Activated CD8-positive, alpha-beta memory T cell treated with anti-CD3 and anti-CD28 coated beads for 24 hours (primary cell): ENCODE measurements at places on chromosomes 13 and 19.

- no peak for DNase-seq
These were observed 56.7 kb downstream of the ZNF536 start for GRCh38 chr19:30428844-30429243.

DNA sequence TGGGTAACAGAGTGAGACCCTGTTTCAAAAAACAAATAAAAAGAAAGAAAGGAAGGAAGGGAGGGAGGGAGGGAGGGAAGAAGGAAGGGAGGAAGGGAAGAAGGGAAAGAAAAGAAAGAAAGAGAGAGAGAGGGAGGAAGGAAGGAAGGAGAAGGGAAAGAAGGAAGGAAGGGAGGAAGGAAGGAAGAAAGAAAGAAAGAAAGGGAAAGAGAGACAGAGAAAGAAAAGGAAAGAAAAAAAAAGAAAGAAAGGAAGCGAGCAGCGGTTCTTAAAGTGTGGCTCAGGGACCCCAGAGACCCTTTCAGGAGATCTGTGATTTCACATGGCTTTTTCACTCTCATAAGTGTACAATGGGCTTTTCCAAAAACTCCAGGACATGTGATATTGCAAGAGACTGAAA is 9.9 kb upstream of the CADM4 start:
- no peak for DNase-seq

GRCh38 chr19:28794301-28794700 is 418.6 kb downstream of the UQCRFS1 start:
- DNase-seq = no peak

- no peak for DNase-seq
These were observed 3.6 kb downstream of the FOXO1 start for GRCh38 chr13:40662866-40663265.

- no peak for DNase-seq
These were observed 5.5 kb downstream of the ZBTB7A start for GRCh38 chr19:4061178-4061682.

DNA sequence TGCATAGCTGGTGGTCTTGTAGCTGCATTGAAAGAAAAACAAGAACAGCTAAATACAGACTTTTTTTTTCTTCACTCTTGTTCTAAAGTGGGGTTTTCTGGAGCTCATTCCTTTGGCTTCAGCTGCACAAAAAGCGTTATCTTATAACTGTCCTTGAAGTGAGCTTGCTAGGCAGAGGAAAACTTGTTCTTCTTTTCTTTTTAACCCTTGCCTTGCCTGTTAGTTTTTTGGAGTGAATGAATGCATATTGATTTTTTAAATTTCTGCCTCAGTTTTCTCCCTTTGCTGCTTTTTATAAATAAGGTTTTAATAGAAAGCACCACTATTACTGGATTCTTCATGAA is 1.5 kb downstream of the ZNF765 start:
- DNase-seq = no peak

DNA sequence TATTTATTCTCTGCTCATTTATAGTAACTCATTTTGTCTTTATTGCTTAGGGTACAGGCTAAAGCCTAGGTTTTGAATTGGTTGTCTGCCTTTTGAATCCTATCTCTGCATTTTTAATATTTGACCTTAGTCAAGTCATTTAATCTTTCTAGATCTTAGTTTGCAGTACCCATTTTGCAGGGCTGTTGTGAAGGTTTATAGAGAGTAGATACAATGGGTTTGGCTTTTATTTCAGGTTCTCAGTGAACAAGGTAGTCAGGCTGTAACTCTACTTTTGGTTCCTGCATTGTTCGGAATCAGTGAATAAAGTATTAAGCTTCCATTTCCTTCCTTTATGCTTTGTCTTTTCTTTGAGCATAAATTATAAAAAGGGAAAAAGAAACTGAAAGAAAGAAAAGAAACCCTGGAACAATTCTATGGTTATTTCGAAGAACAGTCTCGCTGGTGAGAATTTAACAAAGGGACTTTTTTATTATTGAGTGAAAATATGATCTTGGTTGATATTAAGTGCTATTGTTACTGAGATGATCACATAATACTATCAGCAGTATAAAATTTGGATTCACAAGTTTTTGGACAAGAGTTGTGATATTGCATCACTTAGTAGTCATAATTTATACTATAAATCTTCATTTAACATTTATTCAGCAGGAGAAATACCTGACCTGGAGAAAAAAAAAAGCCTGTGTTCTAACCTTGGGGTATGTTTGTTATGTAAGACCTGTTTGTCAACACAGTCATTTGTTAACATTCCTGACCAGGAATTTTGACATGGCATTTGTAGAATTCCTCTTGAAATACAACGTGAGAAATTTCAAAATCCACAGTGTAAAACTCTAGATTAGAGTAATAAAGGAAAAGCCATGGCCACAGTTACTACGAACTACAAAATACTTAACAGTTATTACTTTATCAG is 91.3 kb downstream of the ZMYM2 start:
- DNase-seq = no peak

GRCh38 chr13:74027161-74027779 is 106.9 kb downstream of the KLF12 start:
- no peak for DNase-seq

GRCh38 chr13:47705185-47705584 is 295.9 kb downstream of the SUCLA2 start:
- DNase-seq = no peak

DNA sequence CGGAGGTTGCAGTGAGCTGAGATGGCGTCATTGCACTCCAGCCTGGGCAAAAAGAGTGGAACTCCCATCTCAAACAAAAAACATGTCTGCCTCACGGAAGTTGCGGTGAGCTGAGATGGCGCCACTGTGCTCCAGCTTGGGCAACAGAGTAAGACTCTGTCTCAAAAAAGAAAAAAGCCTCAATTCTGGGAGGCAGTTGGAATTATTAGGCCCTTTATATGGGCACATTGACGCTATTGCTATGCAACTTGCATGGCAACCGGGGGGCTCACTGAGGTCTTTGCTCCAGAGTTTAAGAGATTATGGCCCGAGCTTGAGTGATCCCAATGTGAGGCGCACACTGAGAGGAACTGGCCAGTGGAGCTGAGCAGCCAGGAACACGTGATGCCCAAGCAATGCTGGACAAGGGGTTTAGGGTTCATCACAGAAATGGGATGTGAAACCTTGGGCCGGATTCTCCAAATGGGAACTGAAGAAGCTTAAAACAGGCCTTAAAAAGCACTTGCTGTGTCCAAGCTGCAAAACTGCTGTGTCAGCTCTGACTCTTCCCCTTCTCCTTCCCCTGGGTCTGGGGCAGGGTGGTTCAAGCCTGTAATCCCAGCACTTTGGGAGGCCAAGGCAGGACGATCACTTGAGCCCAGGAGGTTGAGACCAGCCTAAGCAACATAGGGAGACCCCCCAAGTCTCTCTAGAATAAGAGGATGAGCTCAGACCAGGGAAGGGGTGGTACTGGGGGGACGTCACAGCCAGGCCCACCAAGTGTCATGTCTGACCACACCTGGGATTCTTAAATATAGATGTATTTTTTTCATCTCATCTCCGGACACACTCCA is 2.5 kb downstream of the FTL start:
- DNase-seq = no peak

DNA sequence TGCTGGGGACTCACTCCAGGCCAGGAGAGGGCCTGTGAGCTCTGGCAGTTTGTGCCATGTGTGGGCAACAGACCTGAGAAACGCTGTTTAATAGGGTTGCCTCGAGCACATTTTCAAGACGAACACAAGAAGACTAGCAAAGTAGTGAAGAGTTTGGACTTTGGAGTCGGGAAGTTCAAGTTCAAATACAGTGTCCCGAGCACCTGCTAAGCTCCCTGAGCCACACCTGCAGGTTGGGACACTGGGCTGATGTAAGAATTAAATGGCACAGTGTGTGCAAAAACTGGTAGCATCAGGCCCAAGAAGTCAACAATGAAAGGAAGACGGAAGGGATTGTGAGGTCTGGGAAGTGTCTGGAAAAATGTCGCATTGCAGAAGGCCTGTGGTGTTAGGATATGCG is 112.8 kb upstream of the PABPC3 start:
- no peak for DNase-seq

GRCh38 chr13:98591721-98592361 is 14.9 kb upstream of the STK24 start:
- no peak for DNase-seq

DNA sequence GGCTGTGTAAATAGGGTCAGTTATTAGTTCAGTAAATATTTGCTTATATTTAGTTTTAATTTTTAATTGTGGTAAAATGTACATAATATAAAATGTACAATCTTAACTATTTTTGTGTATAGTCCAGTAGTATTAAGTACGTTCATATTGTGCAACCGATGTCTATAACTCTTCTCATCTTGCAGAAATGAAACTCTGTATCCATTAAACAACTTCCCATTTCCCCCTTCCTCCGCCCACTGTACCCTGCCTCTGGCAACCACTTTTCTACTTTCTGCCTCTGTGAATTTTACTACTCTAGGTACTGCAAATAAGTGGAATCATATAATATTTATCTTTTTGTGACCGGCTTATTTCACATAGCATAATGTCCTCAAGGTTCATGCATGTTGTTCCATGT is 24.4 kb downstream of the UBAC2 start:
- DNase-seq = no peak

DNA sequence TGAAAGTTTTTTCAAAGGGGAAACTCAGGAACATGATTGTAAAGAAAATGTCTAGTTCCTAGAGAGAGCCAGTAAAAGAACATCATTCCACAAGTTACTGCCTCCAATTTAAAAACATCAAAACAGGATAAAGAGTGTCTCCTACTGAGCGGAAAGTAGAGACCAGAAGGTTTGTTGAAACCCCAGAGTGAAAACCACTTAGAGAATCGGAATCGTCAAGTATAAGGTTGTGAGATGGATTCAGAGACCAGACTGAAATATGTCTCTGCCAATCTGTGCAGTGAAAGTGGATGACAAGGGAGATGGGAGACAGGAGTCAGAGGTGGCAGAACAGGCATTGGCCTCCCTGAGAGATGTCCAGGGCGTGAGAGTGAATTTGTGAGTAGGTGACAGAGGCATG is 133.4 kb downstream of the GPC6 start:
- DNase-seq = no peak

DNA sequence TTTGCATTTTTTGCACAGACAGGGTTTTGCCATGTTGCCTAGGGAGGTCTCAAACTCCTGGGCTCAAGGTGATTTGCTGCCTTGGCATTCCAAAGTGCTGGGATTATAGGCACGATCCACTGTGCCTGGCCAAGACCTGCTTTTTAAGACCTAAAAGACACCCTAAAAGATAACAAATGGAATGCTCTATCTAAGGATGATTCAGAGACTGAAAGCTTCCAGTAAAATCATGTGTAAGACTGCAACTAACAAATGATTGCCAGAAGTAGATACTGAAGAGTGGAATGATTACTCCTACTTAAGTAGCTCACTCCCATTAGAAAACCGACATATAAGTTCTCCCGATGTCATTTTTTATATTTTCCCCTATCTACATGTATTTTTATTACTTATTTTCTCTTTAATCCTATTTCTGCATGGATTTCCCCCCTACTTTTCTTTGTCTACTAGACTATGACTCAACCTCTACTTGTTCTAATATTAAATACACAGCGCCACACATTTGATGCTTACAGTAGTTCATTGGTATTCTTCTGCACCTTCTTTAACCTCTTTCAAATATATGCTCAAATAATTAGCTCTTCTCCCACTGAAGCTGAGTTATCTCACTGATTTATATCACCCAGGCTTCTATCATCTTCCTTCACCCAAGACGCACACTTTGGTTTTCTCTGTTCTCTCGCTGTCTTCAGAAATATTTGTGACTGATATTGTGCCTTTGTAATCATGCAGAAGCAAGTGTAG is 32.2 kb upstream of the KLF12 start:
- no peak for DNase-seq

- no peak for DNase-seq
These were observed 329 bp upstream of the ZNF439 start for GRCh38 chr19:11848200-11848593.

DNA sequence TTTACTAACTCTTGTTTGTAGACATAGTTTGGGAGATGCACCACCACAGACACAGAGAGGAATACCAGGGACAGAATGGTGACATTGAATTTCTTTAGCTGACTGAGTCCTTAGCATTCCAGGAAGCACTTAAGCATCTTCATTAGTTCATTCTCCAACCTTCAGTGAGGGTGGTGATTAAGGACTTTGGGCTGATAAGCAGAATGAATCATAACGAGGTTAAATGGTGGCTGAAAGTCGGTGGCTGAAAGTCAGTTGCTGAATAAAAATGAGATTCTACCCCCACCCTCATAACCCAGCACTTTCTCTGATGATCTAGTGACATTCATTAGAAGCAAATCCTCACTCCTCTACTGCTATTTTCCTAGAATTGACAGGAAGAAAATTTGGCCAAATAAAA is 10.6 kb downstream of the PCDH8 start:
- no peak for DNase-seq

- no peak for DNase-seq
These were observed 2676.6 kb downstream of the PCDH9 start for GRCh38 chr13:64553411-64554129.

DNA sequence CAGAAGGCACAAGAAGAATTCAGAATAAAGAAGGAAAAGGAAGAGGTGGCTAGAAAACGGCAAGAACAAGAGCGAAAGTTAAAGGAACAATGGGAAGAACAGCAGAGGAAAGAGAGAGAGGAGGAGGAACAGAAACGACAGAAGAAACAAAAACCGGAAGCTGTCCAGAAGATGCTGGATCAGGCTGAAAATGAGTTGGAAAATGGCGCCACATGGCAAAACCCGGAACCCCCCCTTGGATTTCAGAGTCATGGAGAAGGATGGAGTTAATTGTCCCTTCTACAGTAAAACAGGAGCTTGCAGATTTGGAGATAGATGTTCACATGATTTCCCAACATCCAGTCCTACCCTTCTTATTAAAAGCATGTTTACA is 6.7 kb downstream of the CD209 start:
- no peak for DNase-seq

DNA sequence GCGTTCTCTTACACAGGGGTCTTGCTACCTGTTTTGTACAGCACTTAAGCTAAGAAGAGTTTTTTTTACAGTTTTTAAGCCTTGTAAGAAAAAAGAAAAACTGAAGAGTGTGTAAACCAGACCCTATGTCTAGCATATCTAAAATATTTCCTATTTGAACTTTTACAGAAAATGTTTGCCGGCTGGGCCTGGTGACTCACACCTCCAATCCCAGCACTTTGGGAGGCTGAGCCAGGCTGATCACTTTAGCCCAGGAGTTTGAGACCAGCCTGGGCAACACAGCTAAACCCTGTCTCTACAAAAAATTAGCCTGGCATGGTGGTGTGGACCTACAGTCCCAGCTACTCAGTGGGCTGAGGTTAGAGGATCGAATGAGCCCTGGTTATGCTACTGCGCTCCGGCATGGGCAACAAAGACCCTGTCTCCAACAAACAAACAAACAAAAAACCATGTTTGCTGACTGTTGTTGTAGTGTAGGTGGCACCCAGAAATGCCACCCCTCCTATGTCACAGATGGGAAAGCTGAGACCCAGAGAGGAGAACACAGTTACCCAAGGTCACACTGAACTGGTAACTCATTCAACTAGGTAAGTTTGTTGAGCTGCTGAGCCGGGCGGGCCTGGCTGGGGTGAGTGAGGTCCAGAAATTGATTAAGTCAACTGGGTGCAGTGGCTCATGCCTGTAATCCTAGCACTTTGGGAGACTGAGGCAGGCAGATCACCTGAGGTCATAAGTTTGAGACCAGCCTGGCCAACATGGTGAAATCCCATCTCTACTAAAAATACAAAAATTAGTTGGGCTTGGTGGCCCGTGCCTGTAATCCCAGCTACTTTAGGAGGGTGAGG is 1.9 kb upstream of the VASP start:
- DNase-seq = no peak
